ENCODE measurements at places on chromosomes 1 and 21.

GRCh38 chr1:84407524-84407923 lies 9.2 kb downstream of the DNASE2B start:
- DNase-seq = no peak

GRCh38 chr1:33641104-33641830 lies 168.8 kb downstream of the ZSCAN20 start:
- DNase-seq = peak; percentile 17

DNA sequence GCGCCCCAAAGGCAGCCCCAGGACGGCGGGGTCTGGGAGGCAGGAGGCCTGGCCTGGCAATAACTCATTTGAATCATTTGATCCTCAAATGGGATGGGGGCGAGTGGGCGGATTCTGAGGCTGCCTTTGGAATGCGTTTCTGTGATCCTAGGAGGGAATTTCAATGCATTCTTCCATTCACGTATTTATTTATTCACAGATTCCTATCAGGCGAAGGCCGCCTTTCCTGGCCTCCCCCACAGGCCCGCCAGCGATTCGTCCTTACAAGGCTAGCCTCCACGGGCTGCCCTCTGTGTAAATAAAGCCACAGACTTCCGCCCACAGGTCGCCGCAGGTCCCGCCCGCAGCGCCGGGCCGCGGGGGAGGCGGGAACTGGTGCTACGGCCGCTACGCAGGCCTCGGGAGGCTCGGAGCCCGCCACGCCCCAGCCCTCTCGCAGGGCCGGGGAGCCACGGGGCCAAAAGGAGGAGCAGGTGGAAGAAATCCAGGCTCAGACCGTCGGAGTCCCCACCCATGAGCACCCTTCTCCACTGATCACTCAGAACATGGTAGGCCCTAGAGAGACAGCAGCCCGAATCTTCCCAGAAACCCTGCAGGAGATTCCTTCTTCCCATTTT lies 31.3 kb upstream of the JUN start:
- DNase-seq = peak; percentile 94

- DNase-seq = no peak
Observed at GRCh38 chr1:20178634-20179370, 7.1 kb upstream of the UBXN10 start.

GRCh38 chr1:76473591-76473990 lies 393.7 kb upstream of the ST6GALNAC5 start:
- no peak for DNase-seq

DNA sequence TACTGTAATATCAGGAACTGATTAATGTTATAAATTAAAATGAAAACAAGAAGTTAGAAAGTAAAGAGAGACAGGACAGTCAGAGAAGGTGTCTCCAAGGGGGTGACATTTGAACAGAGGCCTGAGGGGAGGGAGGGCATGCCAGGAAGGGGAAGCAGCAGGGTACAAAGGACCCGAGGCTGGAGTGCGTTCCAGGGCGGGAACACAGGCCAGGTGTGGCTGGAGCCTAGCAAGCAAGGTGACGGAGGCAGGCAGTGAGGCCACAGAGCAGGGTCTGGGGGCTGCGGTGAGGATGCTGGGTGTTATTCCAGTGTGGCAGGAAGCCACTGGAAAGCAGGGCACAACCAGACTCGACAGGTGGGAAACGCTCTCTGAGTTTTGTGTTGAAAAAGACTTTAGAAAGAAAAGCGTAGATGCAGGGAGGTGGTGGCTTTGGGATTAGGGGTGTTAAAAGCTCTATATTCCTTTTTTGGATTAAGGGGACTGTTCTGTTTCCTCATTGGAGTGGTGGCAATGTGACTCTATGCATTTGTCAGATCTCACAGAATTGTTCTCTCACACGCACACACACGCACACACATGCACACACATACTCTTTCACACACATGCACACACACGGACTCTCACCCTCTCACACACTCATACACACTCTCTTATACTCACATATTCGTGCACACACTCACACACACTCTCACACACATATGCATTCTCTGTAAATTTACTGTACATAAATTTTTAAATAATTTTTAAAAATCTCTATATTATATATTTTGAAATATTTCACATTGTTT lies 124.5 kb downstream of the GLIS1 start:
- DNase-seq = no peak

DNA sequence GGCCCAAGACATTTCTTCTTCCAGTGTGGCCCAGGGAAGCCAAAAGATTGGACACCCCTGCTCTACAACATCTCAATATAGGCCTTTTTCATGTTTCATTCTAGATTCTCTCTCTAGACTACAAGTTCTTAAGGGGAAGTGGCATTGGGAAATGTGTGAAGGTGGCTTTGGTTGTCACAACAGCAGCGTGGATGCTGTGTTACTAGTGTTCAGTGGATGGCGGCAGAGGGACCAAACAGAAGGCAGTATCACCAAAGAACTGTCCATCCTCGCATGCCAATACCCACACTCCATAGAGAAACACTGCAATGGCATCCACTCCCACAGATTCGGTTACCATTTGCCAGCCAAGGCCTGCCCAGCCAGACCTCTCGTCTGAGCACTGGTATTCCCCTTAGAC lies 24.3 kb upstream of the IFNAR2 start:
- DNase-seq = no peak

GRCh38 chr1:180566026-180566425 lies 7.3 kb downstream of the OVAAL start:
- no peak for DNase-seq

DNA sequence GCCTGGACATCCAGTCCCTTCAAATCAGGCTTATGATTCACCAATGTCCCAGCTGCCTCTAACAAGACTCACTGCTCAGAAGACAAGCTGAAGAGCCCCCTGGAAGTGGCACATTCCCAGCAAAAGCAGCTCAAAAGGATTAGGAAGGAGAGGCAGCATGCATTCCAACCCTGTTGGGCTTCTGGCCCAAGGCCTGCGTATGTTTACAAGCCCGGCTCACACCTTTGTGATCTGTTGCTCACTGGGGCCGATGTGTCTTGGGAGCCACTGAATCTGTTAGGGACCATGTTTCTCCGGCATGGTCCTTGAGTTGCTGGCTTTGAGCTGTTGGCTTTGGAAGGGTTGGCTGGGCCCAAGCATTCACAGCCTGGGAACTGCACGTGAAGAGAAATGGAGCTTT lies 81.2 kb upstream of the C1orf174 start:
- no peak for DNase-seq

DNA sequence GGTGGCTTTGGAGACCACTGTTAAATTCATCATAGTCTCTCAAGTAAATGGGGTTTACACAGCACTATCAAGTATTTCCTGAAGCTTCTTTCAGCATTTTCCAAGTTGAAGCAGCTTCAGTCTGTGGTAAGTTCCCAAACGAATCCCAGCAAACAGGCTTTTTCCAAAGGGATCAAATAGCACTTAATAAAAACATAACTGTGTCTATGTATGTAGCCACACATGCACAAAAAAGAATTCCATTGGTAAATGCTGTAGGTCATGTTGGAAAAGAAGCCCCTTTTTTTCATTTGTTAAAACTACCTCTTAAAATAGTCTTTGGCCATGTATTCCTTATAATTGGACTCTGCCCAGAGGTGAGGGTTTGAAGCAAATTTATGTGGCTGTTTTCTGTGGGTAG lies 69.8 kb downstream of the HHAT start:
- no peak for DNase-seq

- peak; percentile 43 for DNase-seq
Observed at GRCh38 chr1:23394181-23394580, 24.5 kb upstream of the ZNF436 start.

GRCh38 chr1:182685215-182685614 lies 828 bp upstream of the RGS8 start:
- DNase-seq = no peak

DNA sequence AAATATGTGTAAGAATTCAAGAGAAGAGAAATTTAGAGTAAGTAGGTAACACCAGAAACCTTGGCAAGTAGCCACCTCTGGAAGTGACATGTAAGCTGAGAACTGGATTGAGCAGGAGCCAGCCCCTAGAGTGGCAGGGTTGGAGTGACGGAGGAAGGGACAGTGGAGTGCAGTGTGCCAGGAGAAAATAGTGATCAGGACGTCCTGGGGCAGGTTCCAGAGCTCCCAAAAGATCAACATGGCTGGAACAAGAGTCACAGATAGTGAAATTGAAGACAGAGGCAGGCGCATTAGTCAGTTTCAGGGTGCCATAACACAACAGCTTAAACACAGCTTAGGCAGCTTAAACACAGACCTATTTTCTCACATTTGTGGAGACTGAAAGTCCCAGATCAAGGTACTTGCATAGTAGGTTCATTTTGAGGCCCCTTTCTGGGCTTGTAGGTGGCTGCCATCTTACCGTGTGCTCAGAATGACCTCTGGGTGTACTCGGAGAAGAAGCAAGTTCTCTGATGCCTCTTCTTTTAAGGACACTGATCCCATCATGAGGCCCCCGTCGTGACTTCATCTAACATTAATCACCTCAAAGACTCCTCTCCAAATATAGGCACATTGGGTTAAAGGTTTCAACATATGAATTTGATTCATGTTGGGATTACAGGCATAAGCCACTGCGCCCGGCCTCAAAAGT lies 37.2 kb downstream of the GNPAT start:
- peak; percentile 2 for DNase-seq

GRCh38 chr1:20376880-20377494 lies 86.3 kb downstream of the VWA5B1 start:
- no peak for DNase-seq

DNA sequence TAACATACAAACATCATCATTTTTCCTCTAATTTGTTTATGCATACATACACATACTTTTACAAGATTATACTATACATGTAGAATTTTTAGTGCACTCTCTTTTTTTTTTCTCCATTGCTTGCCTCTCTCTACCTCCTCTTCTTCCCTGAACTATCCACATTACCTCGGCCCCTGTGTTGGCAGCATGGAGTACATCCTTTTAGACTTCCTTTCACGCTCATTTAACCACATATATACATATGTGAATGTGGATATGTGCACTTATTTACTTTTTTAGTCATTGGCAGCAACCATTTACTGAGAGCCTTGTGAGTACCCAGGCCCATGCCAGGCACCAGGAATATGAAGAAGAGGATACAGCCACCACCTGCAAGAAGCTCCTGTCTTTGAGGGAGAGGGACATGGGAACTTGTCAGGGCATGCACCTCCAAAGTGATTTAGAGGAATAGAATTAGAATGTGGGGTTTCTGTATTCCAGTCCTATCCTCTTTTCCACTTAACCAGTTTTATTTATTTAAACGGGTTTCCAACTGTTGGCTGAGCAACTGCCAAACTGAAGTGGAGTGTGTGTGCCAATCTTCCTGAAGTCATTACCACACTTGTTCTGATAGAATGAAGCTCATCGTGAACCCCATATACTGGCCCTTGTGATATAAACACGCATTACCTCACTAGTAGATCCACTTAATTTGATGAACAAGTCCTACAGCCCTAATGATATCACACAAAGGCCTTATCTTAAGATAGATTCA lies 212.6 kb downstream of the TNR start:
- DNase-seq = no peak

GRCh38 chr1:8259498-8260290 lies 58.2 kb upstream of the SLC45A1 start:
- DNase-seq = peak; percentile 95

GRCh38 chr1:227613526-227613925 lies 50.2 kb downstream of the ZNF678 start:
- no peak for DNase-seq

DNA sequence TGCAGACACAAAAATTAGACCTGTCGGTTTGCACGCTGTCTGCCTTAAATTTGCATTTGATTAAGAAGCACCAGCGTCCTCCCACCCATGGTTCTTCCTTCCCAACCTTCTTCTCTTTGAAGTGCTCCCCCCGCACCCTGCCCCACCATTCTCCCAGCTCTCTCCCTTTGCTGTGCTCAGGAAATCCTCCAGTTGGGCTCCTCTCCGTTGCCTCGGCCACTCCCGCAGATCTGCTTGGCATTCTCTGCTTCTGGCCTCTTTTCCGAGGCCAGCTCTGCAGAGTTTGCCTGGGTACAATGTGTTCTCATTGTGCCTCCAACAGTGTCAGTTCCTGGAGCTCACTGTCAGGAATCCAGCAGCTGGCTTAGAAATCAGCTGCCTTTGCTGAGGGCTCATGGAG lies 126.1 kb downstream of the NAV1 start:
- DNase-seq = no peak

- DNase-seq = no peak
Observed at GRCh38 chr1:159554261-159554660, 18.5 kb upstream of the OR10J5 start.

DNA sequence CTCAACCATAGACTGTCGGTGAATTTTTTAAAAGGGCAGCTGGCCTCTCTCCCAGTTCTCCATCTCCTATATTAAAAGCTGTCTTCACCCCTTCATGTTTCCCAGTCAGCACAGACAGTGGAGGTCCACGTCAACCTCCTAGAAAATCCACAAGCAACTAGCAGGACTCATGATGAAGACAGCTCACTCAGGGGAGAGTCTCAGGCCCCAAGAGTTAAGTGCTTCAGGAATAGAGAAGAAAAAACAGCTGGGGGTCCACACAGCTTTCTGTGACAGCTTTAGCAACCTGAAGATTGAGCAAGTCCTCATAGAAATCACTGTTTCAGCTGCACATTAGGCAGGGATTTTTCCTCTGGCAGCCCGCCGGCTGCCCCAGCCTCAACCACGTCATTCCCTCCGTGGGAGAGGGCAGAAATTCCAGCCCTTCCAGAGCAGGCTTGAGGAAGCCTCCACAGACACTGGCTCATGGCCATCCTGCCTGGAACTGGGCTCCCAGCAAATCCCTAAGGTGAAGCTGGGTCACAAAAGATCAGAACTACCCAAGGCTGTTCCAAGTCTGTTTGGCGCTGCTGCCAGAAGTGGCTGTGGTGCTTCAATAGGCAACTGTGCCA lies 15.2 kb downstream of the GPR161 start:
- DNase-seq = peak; percentile 27

DNA sequence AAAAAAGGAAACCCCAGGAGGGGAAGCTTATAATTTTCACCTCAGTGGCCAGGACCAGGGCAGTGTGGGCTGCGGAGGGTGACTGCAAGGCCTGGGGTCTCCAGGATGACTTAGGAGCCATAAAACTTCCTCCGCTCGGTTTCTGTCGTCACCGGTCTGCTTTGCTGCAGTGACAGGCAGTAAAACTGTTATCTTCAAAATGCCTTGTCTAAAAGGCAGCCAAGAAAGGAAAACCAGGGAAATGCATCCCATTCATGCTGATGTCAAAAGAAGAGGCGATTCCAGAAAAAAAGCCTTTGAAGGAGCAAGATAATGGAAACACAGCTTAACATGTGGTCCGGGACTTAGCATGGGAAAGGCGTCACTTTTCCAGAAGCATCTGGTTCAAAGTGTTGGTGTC lies 42.0 kb downstream of the COL6A1 start:
- no peak for DNase-seq

DNA sequence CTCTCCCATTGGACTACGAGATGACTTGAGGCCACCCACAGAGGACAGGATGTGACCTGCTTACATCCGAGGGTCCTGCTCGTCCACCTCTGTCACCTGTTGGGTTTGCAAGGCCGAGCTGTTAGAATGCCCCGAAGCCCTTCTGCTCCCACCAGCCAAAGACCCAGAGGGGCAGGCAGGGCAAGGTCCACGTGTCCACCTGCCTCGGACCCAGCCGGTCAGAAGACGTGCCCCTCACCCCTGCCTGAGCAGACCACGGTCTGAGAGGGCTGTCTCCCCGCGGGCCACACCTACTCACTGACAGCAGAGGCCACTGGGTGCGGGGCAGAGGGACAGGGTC lies 30.3 kb upstream of the TRAPPC10 start:
- no peak for DNase-seq

GRCh38 chr1:208213786-208214185 lies 30.4 kb downstream of the PLXNA2 start:
- DNase-seq = no peak

Data from renal cortical epithelial cell (primary cell).